NCI-H524 (cell line): ENCODE measurements at places on chromosomes 13 and 19.

- DNase-seq: no peak
These were observed 115.3 kb downstream of the TBC1D4 start for GRCh38 chr13:75366380-75367280.

- peak; percentile 93 for DNase-seq
These were observed 60.7 kb upstream of the C1QTNF9B start for GRCh38 chr13:23957981-23958380.

GRCh38 chr19:4391701-4392483 is 8.5 kb downstream of the SH3GL1 start:
- DNase-seq: no peak

GRCh38 chr13:69904784-69905183 is 202.8 kb upstream of the ATXN8OS start:
- no peak for DNase-seq

DNA sequence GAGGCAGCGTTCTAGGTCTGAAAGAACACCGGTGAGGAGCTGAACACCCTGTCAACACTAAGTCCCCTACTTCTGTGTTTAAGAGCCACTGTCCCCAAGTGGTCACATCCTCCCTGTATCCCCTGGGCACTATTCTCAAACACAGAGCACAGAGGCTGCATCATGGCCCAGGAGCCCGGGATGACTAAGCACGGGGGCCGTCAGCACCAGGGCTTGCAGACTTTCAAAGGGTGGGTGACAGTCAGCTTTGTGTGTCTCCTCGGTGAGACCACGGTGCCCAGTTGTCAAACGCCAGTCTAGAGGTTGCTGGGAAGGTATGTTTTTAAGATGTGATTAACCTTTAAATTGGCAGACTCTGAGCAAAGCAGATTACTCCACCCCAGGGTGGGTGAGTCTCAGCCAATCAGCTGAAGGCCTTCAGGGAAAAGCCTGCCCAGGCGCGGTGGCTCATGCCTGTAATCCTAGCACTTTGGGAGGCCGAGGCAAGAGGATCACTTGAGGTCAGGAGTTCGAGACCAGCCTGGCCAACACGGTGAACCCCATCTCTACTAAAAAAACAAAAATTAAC is 8.0 kb downstream of the MAP2K2 start:
- DNase-seq: no peak

DNA sequence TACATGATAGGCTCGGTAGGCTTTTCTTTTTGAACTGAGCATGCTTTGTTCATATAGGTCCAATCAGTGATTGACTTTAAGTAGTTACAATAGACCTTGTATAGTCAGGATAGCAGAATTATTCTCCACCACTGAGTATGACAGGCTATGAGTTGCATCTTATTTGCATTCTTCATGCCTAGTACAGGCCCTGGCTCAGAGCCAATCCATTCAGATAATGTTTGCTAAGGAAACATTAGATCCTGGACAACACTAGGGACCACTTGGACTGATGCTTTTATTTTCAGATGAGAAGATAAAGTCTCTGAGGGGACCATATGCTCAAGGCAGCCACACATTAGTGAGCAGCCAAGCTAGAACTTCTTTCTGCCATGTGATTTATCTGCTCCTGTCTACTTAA is 133.9 kb downstream of the KL start:
- peak; percentile 70 for DNase-seq

DNA sequence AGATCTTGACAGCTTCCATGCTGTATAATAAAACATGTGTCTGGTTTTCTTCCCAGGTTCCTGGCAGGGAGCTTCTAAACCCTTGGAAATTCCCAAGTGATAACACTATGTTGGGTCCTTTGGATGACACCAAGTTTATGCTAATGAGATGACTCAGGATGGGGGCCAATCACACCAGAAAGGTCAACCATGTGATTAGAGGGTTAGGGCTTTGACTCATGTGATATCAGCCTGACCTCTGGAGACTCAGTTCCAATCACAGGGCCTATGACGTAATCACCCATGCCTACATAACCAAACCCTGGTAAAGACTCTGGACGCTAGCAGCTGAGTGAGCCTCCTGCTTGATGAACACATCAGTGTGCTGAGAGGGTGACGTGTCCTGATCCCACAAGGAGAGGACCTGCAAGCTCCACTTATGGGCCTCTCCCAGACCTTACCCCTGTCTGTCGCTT is 203.6 kb downstream of the DCLK1 start:
- no peak for DNase-seq

DNA sequence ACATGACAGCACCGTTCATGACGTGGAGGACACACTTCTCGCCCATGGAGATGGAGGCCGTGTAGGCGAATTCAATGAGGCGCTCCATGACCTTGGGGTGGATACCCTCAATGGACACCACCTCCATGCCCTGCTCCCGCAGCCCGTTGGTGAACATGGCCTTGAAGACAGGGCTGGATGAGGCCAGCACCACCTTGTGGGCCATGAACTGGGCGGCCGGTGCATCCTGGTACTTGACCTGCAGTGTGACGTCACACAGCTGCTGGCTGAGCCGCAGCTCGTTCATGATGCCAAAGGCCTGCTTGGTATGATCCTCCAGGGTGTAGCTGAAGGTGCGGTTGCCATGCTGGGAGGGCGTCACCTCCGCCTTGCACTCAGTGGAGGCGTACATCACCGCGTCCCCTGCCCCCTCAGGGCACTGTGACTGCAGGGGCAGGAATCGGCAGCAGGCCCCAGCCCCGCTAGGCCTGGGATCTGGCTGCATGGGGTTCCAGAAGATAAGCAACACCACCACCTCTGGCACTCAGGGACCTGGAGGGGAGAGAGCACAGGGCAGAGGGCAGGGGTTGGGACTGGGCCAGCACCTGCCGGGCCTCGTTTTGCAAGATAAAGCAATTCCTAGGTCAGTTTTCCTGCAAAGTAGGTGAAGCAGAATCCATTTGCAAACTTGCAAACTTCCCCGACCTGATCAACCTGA is 3.5 kb downstream of the KEAP1 start:
- DNase-seq: no peak

DNA sequence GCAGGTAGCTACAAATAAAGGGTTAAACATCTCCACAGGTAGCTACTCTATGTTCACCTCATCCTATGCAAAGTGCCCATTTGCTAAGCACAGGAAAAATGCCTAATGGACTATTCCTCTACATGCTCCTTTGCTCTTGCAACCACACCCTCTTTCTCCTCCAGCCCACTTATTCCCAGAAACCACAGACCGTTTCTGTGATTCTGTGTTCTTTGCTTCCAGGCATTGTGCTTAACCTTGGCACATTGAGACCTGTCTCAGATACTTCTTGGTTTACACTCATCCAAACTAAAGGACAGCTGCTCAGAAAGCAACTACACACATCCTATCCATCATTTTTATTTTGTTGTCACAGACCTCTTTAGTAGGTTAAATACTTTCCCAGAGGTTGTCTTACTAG is 785.0 kb upstream of the MIR17HG start:
- no peak for DNase-seq

- DNase-seq: no peak
These were observed 11.6 kb upstream of the ASF1B start for GRCh38 chr19:14147797-14148605.

DNA sequence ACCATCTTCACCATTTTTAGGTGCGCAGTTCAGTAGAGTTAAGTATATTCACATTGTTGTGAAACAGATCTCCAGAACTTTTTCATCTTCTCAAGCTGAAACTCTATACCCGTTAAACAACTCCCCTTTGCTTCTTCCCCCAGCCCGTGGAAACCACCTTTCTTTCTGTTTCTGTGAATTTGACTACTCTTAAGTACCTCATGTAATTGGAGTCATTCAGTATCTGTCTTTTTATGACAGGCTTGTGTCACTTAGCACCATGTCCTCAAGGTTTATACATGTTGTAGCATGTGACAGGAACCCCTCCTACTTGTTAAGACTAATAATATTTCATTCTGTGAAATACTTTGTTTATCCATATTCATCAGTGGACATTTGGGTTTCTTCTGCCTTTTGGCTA is 52.8 kb downstream of the TNFRSF19 start:
- no peak for DNase-seq

DNA sequence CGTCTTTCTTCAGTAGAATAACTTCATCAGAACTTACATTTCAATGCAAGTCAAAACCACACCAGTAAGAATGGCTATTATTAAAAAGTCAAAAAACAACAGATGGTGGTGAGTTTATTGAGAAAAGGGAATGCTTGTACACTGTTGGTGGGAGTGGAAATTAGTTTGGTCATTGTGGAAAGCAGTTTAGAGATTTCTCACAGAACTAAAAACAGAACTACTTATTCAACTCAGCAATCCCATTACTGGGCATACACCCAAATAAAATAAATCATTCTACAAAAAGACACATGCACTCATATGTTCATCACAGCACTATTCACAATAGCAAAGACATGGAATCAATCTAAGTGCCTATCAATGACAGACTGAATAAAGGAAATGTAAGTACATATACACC is 231.2 kb downstream of the NHLRC3 start:
- no peak for DNase-seq

DNA sequence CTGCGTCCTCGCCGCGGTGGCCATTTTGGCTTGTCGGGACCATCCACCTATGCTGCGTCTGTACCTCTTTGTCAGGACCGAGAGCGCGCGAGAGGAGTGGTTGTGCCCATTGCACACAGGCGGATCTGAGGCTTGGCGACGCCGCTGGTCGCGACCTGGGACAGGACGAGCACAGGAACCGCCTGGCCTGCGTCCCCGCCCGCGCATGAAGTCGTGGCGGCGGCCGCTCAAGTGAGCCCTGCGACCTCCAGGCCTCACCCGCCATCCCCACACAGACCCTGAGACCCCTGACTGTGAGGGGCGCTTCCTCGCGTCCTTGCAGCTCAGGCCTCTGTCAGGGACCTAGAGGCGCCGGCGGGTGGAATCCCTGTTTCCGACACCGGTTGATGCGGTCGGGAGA is 16.8 kb downstream of the ZNF586 start:
- no peak for DNase-seq

- no peak for DNase-seq
These were observed 81.3 kb upstream of the TMTC4 start for GRCh38 chr13:100755891-100756290.

- no peak for DNase-seq
These were observed 955.6 kb downstream of the PCDH17 start for GRCh38 chr13:58587183-58587582.

DNA sequence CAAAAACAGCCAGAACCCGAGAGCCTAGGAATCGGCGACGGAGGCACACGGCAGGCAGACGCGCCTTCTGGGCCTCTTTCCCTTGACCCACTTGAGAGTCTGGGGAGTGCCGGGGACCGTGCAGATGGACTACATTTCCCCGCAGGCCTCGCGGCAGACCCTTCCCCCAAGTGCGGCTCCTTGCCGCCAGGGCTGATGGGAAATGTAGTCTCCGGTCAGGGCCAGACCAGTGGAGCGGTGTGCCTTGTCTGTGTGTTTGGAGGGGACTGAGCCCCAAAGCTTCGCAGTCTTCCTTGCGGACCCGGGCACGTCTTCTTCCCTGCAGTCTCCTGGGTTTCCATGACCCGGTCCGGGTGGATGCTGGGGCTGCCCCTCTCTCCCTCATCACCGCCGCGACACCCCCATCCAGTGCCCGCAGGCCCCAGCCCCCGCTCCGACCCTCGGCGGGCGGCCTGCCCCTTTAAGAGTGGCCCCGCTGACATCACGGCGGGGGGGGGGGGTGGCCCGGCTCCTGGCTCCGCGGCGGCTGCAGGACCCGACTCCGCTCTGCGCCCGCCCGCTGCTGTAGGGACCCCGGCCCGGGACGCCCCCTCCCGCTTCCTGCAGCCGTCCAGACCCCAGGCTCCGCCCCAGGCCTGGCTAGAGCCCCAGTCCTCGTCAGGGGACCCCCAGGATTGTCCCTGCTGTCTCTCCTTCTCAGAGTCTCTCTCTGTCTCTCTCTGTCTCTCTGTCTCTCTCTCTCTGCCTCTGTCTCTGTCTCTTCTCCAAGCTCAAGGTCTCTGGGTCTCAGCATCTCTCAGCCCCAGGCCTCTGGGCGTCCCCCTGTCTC is 758 bp upstream of the CACNG7 start:
- no peak for DNase-seq

DNA sequence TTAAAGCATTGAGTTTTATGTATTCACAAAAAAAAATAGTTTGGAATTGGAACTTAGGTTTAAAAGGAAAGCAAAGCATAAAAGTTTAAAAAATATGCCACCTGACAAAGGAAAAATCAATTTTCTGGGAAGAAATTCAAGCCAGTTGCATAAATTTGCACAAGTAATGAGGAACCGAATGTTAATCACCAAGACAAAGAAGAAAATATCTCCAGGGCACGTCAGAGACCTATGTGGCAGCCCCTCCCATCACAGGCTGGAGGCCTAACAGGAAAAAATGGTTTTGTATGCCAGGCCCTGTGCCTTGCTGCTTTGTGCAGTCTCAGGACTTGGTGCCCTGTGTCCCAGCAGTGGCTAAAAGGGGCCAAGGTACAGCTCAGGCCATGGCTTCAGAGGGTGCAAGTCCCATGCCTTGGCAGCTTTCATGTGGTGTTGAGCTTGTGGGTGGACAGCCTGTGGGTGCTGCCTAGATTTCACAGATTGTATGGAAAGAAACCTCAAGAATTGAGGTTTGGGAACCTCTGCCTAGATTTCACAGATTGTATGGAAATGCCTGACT is 767.2 kb upstream of the SLC10A2 start:
- DNase-seq: no peak

DNA sequence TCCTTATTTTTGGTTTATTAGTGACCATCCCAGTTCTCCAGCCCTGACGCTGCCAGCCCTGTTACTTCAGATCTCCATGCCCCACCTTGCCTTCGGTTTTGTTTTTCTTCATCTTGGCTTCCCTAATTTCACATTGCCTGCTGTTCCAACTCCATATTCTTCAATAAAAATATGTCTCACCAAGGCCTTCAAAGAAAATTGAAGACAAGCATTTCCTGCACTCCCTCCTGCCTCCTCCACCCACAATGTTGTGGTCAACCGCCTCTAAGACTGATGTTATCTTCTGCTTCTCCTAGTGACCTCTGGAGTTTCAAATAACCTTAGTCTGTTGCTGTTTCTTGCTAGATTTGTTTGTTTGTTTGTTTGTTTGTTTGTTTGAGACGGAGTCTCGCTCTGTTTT is 14.6 kb downstream of the PLD3 start:
- DNase-seq: no peak

DNA sequence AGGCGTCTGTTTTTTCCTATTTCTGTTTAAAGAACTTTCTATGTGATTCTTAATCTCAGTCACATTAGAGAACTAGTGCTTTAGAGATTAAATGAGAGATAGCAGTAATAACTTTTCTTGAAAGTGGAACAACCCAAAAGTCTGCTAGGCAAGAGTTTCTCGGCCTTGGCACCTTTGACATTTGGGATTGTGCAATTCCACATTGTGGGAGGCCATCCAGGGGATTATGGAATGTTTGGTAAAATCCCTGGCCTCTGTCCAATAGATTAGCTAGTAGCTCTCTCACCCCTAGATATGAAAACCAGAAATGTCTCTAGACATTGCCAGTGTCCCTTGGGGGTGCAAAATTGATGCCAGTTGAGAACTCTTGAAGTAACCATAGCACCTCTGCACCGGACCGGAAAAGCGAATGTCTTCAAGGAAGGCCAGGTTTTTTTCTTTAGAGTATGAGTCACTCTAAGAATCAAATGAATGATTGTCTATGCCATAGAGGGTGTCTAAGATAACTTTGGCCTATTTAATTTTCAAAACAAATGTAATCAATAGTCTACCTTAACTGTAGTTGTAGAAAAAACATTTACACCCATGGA is 45.0 kb upstream of the IL17D start:
- DNase-seq: no peak

GRCh38 chr13:26719356-26719945 is 41.1 kb downstream of the GPR12 start:
- peak; percentile 95 for DNase-seq

GRCh38 chr13:39909634-39910033 is 254.2 kb downstream of the COG6 start:
- DNase-seq: peak; percentile 73

GRCh38 chr19:18788529-18789421 is 2.3 kb downstream of the COMP start:
- DNase-seq: no peak

- no peak for DNase-seq
These were observed 420.4 kb upstream of the GPC6 start for GRCh38 chr13:92806215-92806614.
